Effector CD4-positive, alpha-beta T cell (primary cell): ENCODE measurements at places on chromosomes 3 and 15.

DNA sequence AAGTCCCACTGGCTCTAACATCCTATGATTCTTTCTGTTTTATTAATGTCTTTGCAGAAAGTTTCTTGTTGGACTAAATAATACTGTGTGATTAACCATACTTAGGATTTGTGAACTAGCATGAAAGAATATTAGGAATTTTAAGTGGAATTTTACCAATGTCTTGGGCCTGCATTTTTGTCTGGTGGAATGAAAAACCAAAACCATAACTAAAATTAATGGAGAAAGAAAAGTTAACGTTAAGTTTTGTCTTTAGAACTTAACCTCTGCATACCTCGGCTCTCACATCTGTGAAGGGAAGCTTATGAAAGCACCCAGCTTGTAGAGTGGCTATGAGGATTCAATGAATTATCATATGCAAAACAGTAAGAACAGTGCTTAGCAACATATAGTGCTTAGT, 6.5 kb downstream of the FBN1 start:
- no peak for DNase-seq

- DNase-seq, result no peak
Observed at GRCh38 chr3:18369551-18370185, 55.5 kb downstream of the SATB1 start.

- no peak for DNase-seq
Observed at GRCh38 chr3:176595307-176595706, 602.0 kb downstream of the TBL1XR1 start.

DNA sequence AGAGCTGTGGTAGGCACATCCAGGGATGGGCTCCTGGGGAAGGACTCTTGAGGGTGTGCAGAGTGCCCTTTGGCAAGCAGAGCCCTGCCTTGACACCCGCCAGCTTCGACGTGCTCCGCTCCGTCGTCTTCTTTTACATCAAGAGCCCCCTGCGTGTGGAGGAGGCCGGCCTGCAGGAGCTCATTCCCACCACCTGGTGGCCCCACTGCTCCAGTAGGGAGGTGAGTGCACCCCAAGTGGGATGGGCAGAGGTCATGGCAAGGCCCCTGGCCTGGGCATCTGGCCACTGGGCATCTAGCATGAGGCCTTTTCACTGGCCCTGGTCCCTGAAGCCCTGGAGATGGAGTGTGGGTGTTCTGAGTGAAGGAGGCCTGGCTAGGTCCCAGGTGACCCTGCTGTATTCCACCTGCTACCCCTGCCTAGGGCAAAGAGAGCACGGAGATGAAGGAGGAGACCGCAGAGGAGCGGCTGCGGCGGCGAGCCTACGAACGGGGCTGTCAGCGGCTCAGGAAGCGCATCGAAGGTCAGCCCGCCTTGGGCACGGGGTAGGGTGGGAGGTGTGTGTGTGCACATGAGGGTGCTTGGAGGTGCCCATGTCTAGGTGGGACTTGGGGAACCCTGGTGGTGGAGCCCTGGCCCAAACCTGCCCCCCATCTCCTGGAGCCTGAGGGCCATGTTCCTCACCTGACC, 12.2 kb downstream of the RNF123 start:
- no peak for DNase-seq

DNA sequence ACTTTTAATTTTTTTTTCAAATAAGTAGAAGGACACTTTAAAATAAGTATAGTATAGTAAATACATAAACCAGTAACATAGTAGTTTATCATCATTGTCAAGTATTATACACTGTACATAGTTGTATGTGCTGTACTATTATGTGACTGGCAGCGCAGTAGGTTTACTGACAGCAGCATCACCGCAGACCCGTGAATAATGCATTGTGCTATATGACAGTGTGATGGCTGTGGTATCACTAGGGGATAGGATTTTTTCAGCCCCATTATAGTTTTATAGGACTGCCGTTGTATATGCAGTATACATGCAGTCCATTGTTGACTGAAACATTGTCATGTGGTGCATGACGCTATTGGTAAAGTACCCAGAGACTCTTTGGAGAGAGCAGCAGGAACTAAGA, 306.5 kb downstream of the SQOR start:
- no peak for DNase-seq
